ENCODE measurements at places on chromosomes 3 and 15. TPM values are rescaled to one million over a fixed set of nuclear protein-coding genes. Genes with fewer than 3 reads are reported as not detected.

DNA sequence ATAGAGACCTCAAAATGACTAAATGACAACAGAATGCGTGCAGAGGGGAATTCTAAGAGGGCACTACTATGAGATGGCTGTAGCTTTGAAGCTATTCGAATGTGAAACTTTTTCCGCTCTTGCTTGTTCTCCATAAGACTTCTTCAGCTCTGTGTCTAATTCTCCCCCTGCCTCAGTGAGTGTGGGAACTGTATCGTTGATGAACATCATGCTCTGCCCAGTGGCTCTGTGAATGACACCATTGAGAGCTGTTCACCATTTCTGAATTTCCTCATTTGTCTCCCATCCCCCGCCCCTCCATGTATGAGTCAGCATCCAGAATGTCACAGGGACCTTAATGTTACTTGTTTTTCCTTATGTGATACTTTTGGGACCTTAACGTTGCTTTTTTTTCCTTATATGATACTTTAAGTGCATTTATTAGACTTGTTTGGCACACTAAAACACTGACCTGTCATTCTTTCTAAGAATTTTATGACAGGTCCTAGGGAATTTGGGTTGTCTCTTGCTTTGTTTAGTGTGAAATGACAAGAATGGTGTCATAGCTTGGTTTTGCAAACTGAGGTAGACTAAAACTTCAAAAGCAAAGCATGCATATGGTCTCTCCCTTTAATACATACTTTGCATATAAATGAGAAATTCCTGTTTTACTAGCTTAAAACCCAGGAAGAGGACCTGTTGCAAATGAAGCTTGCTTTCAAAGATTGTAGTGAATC is 99.6 kb downstream of the FNDC3B start:
- peaks cover 74% of the 10 kb centered on the region for H3K4me1 ChIP-seq
- H3K27ac ChIP-seq = peak overlapping the region; percentile 8
- H3K27me3 ChIP-seq = no peaks in the 10 kb centered on the region
- no peak for DNase-seq
- no peaks in the 10 kb centered on the region for H3K36me3 ChIP-seq

DNA sequence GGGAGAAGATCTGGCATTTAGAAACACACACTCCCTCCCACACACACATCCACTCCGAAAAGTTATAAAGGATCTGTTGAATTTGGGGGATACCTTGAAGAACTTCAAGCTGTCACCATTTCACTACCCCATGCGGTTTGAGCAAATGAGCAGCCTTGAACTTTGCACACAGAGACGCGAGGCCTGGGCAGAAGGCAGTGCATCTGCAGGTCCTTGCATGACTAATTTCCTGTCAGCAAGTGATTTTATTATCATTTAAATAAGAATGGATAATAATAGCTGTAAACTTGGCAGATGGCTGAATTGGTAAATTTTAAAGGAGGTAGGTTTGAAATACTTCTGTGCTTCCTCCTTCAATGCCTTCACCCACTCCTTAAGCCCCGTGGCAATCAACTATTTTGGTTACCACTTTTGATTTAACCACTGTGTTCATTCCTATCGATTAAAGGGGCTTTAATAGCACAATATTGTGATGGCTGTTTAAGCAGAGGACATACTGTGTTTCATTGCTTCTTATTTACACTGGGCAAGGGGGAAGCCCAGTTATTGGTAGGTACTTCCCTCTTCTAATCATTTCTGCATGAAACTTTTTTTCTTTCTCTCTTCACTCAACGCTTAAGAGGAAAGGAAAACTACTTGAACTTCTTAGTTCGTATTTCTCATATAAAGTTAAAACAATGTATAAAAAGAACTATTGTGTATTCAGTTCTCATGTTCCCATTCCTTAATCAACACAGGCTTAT is 108.1 kb downstream of the ROBO2 start:
- H3K27ac ChIP-seq = no peak overlapping the region
- H3K4me3 ChIP-seq = no peak overlapping the region
- H3K4me1 ChIP-seq = no peaks in the 10 kb centered on the region
- H3K36me3 ChIP-seq = no peaks in the 10 kb centered on the region

DNA sequence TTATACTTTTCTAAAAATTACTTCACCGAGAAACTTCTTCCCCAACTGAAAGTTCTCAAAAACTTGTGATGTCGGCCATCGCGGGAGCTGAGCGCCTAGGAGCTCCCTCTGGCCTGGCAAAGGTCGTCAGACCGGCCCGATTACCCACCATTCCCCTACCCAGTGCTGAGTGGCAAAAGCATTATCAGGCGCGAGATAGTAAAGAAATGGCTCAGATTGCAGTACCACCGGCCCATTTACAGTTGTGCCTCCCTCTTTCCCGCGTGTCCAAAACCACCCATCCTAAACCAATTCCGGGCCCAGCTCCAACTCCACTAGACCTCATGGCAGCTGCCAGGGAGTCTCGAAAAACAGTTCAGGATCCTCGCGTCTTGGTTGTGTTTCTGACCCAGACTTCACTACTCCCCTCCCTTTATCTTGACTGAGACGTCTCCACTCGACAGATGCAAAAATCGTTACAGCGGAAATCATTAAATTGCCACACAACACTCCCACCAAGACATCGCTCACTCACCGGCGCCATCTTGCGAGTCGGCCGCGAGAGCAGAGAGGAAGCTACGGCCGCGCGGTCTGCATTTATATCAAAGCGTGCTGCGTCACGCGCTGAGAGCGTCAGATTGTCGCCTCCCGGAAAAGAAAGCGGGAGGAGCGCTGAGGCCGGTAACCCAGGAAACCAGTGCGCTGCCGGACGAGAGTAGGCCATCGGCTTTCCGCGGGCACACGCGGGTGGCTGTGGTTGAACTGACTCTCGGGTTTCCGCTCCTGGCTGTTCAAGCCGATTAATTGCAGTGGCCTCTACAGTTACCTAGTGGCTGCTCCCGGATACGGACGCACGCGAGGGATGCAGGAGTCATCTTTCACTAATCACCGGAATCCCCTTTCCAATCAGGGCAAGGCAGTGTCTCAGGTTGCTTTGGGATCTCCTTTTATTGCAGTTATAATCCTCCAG is at the start of gene RPL22L1:
RPL22L1 (minus strand) TSS at position 551 of the 949 bp plus-strand sequence; CDS start at position 523, 28 bp downstream.
- peak; percentile 91 for DNase-seq
- peak within 1 kb of the TSS; percentile 84 for H3K27ac ChIP-seq
- H3K36me3 ChIP-seq = peaks cover 26% of the 10 kb centered on the region
- no peaks in the 10 kb centered on the region for H3K27me3 ChIP-seq

- H3K27ac ChIP-seq = no peak overlapping the region
- no peak for DNase-seq
- H3K27me3 ChIP-seq = no peaks in the 10 kb centered on the region
- no peaks in the 10 kb centered on the region for H3K4me1 ChIP-seq
Measured at GRCh38 chr3:155957412-155957880, 87.0 kb downstream of the GMPS start.

DNA sequence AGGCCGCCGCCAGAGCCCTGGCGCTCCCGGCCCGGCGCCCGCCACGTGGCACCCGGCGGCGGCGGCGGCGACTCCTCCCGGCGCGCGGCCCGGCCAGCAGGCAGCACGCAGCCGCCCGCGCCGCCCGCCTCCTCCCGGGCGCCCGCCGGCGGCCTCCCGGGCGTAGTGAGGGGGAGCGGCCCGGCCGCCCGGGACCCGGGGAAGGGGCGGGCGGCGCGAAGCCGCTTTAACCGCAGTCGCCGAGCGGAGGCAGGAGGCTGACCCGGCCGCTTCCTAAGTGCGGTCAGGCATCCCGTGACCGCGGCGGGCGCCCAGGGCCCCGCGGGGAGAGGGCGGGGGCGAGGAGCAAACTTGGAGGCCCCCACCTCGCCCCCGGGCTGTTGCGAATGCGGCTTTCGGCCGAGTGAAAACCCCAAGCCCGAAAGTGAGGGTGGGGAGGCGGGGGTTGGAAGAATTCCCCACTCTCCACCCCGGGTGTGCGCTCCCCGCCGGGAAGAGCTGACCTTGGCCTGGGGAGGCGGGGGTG is 1.7 kb upstream of the HES1 start:
- H3K27ac ChIP-seq = peak overlapping the region; percentile 60
- no peaks in the 10 kb centered on the region for H3K36me3 ChIP-seq
- peak overlapping the region; percentile 59 for H3K4me3 ChIP-seq
- DNase-seq = no peak

DNA sequence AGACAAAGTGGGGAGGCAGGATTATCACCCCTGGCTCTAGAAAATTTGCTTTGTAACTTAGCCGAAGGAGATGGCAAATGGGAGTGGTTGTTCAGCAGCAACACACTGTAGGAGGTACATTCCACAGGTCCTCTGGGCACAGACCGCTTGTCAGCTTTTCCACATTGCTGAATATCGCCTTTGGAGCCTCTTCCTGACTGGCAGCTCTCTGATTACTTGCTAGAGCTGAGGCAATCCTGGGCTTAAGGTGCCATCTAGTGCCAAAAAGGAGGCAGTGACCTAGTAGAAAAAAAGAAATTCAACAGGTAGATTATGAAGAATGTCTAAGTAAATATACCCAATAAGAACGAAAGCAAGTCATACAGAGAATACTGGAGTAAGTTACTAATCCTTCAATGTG is 13.1 kb upstream of the SCN5A start:
- peak; percentile 62 for DNase-seq
- 0 out of 2 replicates have a peak, but pooled peaks cover 2% of the 10 kb centered on the region for H3K4me1 ChIP-seq
- no peak overlapping the region for H3K4me3 ChIP-seq
- no peaks in the 10 kb centered on the region for H3K27me3 ChIP-seq
- H3K36me3 ChIP-seq = no peaks in the 10 kb centered on the region

DNA sequence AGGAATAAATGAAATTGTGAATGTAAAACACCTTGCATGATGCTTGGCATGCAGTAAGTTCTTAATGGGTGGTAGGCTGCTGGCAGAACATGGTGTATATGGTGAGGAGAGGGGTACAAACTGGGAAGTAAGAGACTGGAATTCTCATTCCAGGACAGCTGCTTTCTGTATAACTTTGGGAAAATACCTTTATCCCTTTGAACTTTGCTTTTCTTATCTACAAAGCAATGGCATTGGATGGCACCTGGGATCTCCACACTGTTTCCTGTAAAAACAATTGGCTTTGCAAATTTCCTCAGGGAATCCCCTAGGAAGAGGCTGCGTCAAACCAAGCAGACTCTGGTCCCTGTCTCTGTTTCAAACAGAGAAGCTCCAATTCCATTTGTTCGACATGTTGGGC is 100.7 kb upstream of the SLC4A7 start:
- no peak for DNase-seq
- no peak overlapping the region for H3K27ac ChIP-seq
- H3K36me3 ChIP-seq = no peaks in the 10 kb centered on the region
- no peaks in the 10 kb centered on the region for H3K4me1 ChIP-seq

- DNase-seq = peak; percentile 23
- H3K4me1 ChIP-seq = no peaks in the 10 kb centered on the region
- H3K36me3 ChIP-seq = no peaks in the 10 kb centered on the region
Measured at GRCh38 chr3:67790043-67790442, 135.6 kb upstream of the SUCLG2 start.

GRCh38 chr3:172699031-172699430 is 11.8 kb downstream of the NCEH1 start:
- no peak overlapping the region for H3K4me3 ChIP-seq
- no peaks in the 10 kb centered on the region for H3K4me1 ChIP-seq
- H3K27ac ChIP-seq = no peak overlapping the region
- no peaks in the 10 kb centered on the region for H3K36me3 ChIP-seq
- no peaks in the 10 kb centered on the region for H3K27me3 ChIP-seq
- no peak for DNase-seq

- H3K27ac ChIP-seq = no peak overlapping the region
- H3K4me1 ChIP-seq = no peaks in the 10 kb centered on the region
- no peaks in the 10 kb centered on the region for H3K36me3 ChIP-seq
- no peaks in the 10 kb centered on the region for H3K27me3 ChIP-seq
Measured at GRCh38 chr15:44909423-44909822, 47.1 kb upstream of the TERB2 start.

GRCh38 chr3:41630708-41631107 is 331.2 kb downstream of the ULK4 start:
- H3K4me3 ChIP-seq = no peak overlapping the region
- DNase-seq = no peak
- no peaks in the 10 kb centered on the region for H3K36me3 ChIP-seq
- no peaks in the 10 kb centered on the region for H3K27me3 ChIP-seq
- H3K4me1 ChIP-seq = no peaks in the 10 kb centered on the region
- no peak overlapping the region for H3K27ac ChIP-seq

DNA sequence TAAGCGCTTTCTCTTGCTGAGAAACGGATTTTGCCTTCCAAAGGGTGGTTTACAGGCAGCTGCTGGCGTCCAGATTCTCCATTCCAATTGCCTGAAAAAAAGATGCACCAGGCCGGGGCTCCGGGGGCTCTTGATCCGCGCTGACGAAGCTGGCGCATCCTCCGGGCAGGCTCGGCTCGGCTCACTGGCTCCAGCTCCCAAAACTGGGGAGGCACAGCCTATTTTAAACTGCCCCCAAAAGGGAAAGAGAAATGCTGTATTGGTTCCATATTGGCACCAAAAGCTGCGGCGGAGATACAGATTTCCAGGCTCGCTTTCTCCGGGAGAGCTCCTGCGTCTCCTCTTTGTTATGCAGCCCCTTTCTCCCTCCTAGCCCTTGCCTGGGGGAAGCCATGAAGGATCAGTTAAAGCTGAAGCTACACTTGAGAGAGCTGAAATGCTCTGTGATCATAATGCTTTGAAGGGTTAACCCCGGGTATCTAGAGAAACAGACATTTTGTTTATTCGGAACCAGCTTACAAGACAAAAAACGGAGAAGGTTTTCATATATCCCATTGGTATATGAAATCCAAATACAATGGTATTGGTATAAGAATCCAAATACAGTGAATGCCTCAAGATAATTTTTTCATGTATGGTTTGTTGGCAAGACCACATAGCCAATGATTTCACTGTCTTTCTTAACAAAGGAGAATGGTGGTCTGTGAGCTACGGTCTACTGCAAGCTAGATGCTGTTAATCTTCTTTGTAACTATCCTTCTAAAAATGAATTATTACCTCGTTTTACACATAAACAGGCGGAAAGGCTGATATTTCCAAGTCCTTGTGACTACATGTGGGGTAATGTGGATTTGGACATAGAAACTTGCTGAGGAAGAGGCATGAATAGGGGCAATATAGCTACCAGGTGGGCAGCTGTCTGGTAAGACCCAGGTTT is 693 bp downstream of the CD200 start:
- no peak for DNase-seq
- H3K36me3 ChIP-seq = no peaks in the 10 kb centered on the region
- no peaks in the 10 kb centered on the region for H3K27me3 ChIP-seq
- H3K27ac ChIP-seq = no peak overlapping the region

- no peak for DNase-seq
- H3K27ac ChIP-seq = no peak overlapping the region
- no peaks in the 10 kb centered on the region for H3K36me3 ChIP-seq
- no peak overlapping the region for H3K4me3 ChIP-seq
- H3K27me3 ChIP-seq = no peaks in the 10 kb centered on the region
Measured at GRCh38 chr3:20353286-20353685, 167.3 kb upstream of the SGO1 start.

The GADL1 gene
- total RNA-seq = not detected

The CACNA2D3 gene
- 0.20 TPM for total RNA-seq

The ACSBG1 gene
- 0.71 TPM for total RNA-seq

The ATOSA gene
- total RNA-seq = 4.7 TPM

The REC114 gene
- not detected for total RNA-seq

The TNNC1 gene
- total RNA-seq = 2.2 TPM

The SCN11A gene
- total RNA-seq = 0.05 TPM

The CLDN16 gene
- not detected for total RNA-seq

The GOLGA8S gene
- total RNA-seq = 0.15 TPM

Measured in HCT116 (cell line).